ENCODE measurements at places on chromosomes 4 and X.

- DNase-seq = no peak
These were observed 32.6 kb upstream of the STOX2 start for GRCh38 chr4:183872531-183872930.

DNA sequence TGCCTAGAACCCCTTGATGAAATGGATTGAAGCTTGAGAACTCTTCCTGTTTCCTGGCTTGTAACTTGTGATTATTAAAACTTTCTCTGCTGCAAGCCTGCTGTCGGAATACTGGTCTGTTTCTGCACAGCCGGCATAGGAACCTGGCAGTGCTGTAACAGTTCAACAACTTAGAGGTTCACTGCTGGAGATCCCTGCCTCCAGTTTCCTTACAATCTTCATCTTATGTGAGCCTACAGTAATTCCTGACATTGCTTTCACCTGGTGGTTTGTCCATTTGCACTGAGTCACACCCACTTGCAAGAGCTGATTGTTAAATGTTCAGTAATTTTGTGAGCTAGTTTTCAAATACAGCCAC, 1.3 kb upstream of the SEPSECS start:
- peak; percentile 11 for DNase-seq

GRCh38 chrX:115031989-115032388, 14.6 kb upstream of the IL13RA2 start:
- DNase-seq = no peak

- DNase-seq = no peak
These were observed 53.2 kb downstream of the ARHGAP10 start for GRCh38 chr4:147785129-147785528.

DNA sequence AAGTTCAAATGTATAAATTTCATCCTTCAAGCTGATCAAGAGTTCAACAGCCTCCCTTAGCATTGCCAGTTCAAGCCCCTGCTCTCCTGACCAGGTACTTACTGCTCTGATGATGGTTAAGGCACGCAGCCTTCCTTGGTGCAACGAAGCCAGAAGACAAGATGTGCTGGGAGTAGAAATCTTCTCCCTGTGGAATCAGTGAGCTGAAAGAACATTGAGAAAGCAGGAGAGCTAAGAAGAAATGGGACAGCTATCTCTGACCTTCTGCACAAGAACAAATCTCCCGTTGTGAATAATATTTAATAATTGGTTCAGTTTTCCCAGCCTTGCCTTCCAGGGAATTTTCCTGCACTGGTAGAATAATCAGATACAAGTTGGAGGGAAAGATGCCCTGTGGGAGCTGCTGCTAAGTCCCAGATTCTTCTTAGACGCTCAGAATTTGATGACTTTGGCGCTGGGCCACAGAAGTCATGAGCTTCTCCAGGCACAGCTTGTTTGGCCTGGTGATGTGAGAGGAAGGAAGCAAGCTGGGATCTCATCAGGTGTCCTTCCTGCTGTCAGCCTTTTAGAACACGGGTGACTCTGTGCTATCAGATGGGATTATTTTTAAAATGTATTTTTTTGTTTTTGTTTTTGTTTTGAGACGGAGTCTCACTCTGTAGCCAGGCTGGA, 77.8 kb downstream of the CD38 start:
- DNase-seq = no peak

- DNase-seq = no peak
These were observed 232.8 kb upstream of the RASGEF1B start for GRCh38 chr4:81704461-81704860.

- DNase-seq = no peak
These were observed 717 bp downstream of the EDA start for GRCh38 chrX:69616457-69617203.

- DNase-seq = no peak
These were observed 31.2 kb downstream of the PLS3 start for GRCh38 chrX:115591856-115592842.

Measured in hematopoietic multipotent progenitor cell treated with erythropoietin and hydrocortisone succinate and interleukin-3 and kit ligand, for 15 days (in vitro differentiated cells).